Effector memory CD8-positive, alpha-beta T cell (primary cell): ENCODE measurements at places on chromosomes 4 and X.

- DNase-seq = no peak
Observed at GRCh38 chr4:95059663-95060062, 301.9 kb downstream of the BMPR1B start.

GRCh38 chr4:121564840-121565375 is 131.9 kb downstream of the ANXA5 start:
- no peak for DNase-seq

DNA sequence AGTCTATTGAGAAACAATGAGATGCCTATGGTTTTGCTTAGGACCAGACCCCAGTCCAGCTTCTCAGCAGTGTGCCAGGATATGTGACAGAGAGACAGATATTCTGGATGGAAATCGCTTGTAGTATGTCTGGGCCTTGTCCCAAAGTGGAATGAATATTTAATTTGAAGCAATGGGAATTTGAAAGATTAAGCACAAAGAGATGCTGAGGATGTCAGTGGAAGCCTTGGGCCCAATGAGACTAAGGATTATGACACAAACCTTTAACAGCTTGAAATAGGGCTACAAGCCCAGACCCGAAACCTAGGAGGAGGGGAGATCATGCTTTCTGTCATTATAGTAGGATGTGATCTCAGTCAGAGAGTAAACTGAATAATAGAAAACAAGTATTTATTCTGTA is 459.2 kb downstream of the FAT4 start:
- no peak for DNase-seq

DNA sequence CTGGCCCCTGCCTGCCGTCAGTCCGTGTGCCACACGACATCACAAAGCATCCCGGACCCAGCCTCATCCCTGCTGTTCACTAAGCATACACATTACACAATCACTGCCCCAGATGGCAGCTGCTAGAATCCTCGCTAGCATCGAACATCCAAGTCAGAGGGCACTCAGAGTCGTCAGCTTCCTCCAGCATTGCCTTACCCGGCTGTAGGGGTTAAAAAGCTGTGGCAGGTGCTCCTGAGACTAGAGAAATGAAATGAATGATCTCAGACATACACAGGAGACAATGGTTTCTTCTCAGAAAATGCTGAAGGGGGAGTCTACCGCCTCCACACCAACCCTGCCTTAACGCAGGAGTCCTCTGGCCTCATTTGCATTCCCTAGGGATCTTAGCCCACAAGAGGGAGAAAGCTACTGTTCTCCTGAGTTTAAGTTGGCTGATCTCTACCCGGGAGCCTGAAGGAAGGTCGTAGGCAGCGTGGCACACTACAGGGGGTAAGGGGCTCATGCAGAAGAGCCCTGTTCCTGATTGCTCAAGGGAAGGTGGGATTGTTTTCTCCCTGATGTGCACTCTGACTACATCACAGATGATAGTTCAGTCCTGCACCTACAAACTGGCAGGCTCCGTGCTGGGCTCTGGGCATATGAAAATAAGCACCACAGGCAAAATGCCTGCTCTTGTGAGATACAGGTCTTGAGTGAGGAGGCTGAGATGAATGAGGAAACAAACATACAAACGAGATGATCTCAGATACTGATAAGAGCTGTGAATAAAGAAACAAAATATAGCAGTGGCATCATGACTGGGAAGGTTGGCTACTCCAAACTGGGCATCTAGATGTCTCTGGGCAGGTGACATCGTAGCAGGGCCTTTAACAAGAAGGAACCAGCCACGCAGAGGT is 2.6 kb upstream of the KIAA0232 start:
- DNase-seq = no peak

GRCh38 chr4:40837094-40837870 is 87.5 kb downstream of the NSUN7 start:
- DNase-seq = no peak

GRCh38 chr4:67892905-67893304 is 9.1 kb upstream of the TMPRSS11D start:
- no peak for DNase-seq

GRCh38 chr4:30525662-30526315 is 194.4 kb upstream of the PCDH7 start:
- no peak for DNase-seq

GRCh38 chrX:31603411-31604120 is 531.7 kb upstream of the FTHL17 start:
- no peak for DNase-seq

DNA sequence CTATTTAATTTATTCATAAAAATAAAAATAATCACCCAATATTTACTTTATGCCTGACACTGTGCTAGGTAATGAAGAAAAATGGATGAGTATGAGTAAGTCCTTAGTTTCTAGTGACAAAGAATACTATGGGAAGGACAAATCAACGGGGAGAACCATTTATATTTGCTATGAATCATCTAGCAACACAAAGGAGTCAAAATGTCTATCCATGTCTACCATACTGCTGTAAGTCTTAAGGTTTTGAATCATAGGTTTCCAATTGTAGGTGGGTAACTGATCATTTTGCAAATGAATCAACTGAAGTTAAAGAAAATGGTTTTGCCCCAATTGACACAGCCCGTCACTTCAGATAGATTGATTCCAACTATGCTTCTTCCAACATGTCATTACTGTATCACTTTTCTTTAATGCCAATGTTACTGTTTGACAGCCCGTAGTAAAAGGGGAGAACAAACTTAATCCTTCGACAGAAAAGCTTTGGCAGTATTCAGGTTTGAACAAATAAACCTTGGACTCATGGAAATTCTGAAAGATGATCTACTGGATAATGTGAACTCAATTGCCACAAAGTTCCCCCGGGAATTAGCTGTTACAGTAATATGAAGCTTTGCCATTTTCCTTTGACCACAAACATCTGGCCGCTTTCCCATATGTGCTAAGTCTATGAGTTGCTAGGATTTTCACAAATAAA is 3.2 kb downstream of the TDO2 start:
- no peak for DNase-seq

- no peak for DNase-seq
Observed at GRCh38 chr4:31598639-31599038, 878.5 kb downstream of the PCDH7 start.

DNA sequence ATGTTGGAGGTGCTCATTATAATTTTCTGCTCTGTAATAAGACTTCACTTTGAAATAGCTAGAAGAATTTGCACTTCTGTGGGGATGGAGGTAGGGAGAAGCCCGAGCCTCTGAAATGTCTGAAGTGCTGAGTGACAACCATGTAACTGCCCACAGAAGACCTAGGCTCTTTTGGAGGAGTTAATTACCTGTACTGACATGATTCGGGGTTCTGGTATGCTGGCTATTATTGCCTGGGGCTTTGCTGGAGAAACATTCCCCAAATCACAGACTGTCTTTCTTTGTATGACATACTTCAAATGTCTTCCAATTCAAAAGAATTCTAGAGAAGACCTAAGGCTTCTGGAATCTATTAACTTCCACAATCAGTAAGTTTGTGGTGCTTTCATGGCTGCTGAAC is 211.2 kb upstream of the POF1B start:
- no peak for DNase-seq

GRCh38 chr4:164748375-164748774 is 5.6 kb upstream of the SMIM31 start:
- no peak for DNase-seq
